ENCODE measurements at places on chromosomes 11 and 22.

DNA sequence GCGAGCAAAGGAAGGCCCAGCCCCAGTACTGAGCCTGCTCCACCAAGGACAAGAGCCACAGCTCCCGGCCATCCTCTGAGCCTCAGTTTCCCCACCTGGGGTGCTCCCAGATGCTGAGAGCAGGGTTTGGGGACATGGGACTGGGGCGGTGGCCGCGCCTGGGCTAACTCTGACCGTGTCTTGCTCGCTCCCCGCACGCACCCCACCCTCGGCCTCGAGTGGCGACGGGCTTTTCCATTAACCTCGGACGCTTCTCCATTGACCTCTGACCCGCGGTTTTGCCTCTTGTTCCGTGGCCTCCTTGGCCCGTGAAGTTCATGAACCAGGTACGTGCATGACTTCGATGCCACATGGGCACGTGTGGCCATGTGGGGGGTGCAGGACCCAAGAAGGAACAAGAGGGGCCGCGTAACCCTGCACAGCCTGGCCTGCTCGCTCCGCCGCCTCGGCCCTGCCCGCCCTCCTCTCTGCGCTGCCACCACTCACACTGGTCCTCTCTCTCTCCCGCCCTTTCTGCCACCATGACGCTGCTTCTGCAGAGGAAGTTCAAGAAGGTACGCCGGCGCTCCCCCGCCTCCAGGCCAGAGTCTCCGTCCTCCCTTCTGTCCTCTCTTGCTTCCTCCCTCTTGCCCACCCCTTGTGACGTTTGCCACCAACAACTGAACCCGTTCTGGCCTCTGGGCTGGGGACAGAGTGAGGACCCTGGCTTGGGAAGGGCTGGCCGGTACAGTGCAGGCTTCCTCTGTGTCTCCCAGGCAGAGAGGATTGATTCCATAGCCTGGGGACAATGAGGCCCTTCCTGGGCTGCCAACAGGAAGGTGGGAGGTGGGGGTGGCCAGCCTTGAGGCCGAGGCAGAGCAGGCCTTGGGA lies 6.9 kb downstream of the TNNT3 start:
- no peak for DNase-seq

- DNase-seq = no peak
Measured at GRCh38 chr11:44409558-44410236, 99.8 kb upstream of the ALX4 start.

- no peak for DNase-seq
Measured at GRCh38 chr11:111426617-111427016, 47.5 kb upstream of the POU2AF1 start.

- no peak for DNase-seq
Measured at GRCh38 chr22:40671369-40671768, 7.9 kb upstream of the MCHR1 start.

- no peak for DNase-seq
Measured at GRCh38 chr11:9700105-9700801, 36.4 kb downstream of the SWAP70 start.

- DNase-seq = no peak
Measured at GRCh38 chr11:121696177-121696871, 243.6 kb upstream of the SORL1-AS1 start.

- no peak for DNase-seq
Measured at GRCh38 chr11:5290106-5290505, 11.6 kb downstream of the OR51B4 start.

DNA sequence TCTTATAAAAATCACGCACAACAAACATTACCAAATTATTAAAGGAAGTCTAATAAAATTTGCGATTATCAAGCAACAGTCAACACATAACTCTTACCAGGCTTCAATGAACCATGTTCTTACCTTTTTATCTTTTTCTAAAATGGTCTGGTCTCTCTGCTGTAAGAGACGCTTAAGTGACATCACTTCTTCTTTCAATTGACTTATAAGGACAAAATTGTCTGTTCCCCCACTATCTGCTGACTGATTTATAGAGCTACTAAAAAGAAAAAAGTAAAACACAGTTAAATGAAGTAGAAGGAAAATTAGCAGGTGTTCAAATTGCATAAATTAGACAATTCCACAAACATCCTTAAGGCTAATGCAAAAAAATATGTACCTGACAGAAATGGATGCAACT lies 10.9 kb downstream of the FAM76B start:
- no peak for DNase-seq

- DNase-seq = no peak
Measured at GRCh38 chr22:21044931-21045584, 688 bp upstream of the LRRC74B start.

DNA sequence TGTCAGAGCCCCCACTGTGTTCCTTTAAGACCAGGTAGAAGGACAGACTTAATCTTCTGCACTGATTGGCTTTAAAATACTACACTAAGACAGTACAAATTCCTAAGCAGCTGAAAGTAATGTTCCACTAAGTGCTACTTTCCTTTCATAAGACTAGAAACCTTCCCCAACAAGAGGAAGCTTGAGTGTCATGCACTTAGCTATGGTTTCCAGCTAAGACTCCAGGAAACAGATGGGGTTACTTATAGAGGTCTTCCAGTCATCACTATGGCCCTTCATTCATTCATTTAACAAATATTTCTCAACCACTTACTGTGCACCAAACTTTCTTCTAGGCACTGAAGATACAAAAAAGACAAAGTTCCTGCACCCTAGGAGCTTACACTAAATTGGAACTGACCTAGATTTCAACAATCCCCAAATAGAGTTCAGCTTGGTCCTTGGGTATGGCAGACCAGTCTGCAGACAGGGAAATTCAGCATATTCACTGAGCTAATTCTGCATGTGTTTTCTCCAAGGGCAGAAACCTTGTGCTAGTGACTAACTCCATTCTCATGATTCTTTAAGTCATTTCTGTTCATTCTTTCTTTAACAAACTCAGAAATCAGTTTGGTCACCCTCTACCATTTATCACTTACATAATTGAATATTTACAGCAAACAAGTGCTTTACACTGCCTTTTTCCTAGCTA lies 178.4 kb upstream of the MTNR1B start:
- no peak for DNase-seq

DNA sequence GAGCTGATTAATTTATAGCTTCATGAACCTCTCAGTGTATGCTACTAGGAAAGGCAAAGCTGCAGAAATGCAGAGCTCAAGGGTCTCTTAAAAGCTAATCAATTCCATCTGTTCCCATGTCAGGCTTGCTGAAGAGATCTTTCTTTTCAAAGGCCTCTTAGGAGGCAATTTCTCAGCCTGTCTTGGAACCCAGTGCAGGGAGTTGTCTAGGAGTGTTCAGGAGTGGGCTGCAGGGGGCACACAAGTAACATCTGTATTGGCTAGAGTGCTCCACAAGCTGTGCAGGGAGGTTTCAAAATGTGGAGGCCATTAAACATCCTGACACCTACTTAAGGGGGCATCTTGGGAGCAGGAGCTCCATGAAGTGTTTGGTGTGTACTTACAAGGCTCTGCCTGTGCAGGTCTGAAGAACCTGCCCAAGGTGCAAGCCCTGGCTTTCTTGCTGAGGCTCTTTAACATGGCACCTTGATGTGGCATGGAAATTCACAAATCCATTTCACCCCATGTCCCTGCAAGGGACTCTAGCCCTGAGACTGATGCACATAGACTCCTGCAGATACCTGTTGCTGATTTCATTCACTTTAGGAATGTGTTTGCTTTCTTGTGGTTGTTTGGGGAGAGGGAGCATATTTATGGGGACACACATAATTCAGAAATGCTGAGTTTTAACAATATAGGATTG lies 134.7 kb downstream of the ME3 start:
- DNase-seq = peak; percentile 7

GRCh38 chr11:24642648-24643047 lies 145.8 kb downstream of the LUZP2 start:
- no peak for DNase-seq

GRCh38 chr11:7439746-7440320 lies 45.5 kb upstream of the OLFML1 start:
- DNase-seq = no peak

DNA sequence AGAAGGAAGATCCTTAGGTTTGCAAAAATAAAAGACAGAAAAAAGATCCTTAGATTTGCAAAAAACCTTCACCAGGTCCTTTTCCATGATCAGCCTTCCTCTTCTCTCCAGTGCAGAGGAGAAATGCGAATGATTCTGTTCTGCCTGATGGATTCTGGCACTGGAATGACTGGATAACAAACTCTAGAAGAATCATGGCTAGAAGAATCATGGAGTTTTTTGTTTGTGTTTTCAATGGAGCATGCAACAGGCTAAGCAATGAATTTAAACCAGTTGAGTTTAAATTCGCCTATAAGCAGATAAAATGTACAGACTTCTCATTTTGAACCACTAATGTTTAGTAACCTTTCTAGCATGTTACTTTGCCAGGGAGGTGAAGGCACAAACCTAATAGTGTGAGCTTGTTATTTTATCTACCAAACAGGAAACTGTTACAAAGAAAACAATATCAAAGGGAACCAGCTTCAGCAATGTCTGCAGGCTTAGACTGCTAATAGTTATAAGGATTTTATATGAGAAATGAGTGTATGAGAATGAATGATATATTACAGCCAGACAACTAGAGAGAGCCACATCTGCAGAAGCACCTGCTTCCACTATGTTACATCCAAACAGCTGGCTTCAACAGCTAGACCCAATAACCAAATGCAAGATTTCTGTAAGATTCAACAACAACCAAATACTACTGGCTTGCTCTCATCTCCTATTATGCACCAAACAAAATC lies 64.7 kb upstream of the APOA1 start:
- DNase-seq = no peak

DNA sequence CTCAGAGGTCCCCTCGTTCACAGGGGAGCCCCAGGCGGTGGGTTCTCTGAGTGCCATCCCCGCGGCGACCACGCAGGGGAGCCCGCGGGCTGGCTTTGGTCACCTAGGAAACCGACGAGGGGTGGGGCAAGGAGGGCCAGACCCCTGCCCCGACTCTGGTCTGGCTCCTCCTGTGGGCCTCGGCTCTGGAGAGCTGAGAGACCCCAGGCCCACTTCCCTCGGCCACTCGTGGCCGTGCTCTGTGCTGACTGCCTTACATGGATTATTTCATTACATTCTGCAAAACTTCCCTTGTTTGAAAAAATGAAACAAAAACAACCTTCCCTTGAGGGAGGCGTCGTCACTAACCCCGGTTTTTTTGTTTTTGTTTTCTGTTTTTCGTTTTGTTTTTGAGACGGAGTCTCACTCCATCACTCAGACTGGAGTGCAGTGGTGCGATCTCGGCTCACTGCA lies 15.1 kb upstream of the CYTH4 start:
- DNase-seq = no peak

DNA sequence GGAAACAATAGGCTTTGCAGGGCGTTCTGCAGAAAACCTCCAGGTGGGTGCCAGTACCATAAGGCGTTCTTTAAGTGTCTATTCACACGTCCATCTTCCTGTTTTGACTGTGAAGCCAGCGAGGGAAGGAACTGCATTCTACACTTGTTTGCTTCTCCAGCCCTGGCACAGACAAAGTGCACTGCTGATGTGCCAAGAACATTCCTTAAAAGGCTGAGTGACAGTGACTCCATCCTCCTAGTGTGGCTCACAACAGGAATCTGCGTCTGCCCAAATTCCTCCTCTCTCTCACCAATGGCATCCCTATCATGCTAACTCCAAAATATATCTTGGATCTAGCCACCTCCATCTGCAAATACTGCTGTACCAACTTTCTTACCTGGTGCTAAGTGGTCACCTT lies 407.4 kb upstream of the SYN3 start:
- no peak for DNase-seq

- peak; percentile 89 for DNase-seq
Measured at GRCh38 chr11:67996622-67997474, 7.0 kb downstream of the UNC93B1 start.

DNA sequence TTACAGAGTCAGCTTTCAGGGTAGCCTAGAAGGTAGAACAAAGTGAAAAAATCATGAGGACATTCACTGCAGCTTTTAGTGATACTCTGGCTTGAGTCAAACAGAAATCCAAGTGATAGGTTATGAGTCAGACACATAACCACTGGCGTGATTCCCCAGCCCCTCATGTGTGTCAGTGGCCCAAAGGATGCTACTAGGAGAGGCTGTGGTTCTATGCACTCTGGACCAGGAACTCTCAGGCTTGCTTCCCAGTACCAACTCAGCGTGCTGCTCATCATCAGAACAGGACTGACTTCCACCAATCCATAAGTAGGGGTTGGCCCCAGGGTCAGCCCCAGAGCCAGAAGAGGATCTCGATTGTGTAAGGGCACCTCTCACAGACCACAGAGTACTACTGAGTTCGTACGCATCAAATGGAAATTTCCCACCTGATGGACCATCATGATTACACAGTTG lies 116.8 kb downstream of the MED15 start:
- DNase-seq = no peak

DNA sequence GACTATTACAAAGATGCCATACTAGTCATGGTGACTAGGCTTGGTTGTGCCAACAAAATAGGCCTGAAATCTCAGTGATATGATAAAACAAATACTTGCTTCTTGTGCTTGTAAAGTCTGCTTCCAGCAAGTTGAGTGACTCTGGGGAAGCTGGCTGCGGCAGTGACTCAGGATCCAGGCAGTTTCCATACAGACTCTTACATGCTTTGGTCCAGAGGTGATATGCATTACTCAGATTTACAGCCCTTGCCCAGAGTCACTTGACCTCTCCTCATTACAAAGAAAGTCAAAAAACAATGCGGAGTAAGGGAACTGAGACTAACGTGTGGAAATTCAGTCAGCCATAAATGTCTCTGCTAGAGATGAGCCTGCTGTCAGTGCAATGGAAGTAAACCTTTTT lies 387.5 kb downstream of the KCNA4 start:
- no peak for DNase-seq

DNA sequence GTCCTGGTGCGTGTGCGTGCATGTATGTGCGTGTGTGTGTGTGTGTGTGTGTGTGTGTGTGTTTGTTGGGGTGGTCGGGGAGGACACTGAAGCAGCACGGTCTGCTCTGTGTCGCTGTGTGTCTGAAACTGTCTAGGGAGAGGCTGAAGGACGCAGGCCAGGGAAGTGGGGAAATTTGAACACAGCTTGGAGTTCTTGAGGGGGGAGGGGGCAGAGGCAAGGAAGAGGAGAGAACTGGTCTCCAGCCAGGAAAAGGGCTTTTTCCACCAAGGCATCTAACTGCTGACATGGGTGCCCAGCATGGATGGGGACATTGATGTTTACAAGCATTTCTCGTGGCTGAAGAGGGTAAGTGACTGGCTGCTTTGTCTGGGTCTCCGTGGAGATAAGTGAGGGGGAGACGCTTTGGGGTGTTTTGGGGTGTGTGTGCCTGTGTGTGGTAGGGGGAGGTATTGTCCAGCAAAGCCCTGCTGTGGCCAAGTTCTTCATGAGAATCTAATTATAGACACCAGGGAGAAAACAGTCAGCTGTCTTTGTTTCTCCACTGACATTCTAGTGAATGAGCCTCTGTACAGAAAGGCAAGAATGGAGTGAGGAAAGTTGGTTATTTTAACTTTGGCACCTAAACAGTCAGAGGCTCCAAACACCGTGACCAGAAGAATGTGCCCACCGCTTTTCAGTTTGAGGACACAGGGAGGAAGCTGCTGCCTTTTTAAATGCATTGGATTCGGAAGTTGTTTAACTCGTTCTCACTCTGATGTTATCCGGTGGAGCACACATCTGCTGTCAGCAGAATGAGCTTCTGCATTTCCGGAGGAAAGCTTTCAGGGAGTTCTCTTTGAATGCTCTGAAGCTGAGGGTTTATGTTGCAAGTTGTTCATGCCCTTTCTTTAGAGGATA lies 63.7 kb downstream of the PPFIBP2 start:
- no peak for DNase-seq

Data from HCT116 (cell line).